ENCODE measurements at places on chromosomes 1 and 21. TPM values are rescaled to one million over a fixed set of nuclear protein-coding genes. Genes with fewer than 3 reads are reported as not detected.

ZMYND12 gene
- total RNA-seq, result not detected

- no peaks in the 10 kb centered on the region for H3K4me1 ChIP-seq
- H3K4me3 ChIP-seq, result no peak overlapping the region
- no peak for DNase-seq
- H3K27ac ChIP-seq, result no peak overlapping the region
Observed at GRCh38 chr1:181803421-181803820, 258.1 kb downstream of the ZNF648 start.

DNA sequence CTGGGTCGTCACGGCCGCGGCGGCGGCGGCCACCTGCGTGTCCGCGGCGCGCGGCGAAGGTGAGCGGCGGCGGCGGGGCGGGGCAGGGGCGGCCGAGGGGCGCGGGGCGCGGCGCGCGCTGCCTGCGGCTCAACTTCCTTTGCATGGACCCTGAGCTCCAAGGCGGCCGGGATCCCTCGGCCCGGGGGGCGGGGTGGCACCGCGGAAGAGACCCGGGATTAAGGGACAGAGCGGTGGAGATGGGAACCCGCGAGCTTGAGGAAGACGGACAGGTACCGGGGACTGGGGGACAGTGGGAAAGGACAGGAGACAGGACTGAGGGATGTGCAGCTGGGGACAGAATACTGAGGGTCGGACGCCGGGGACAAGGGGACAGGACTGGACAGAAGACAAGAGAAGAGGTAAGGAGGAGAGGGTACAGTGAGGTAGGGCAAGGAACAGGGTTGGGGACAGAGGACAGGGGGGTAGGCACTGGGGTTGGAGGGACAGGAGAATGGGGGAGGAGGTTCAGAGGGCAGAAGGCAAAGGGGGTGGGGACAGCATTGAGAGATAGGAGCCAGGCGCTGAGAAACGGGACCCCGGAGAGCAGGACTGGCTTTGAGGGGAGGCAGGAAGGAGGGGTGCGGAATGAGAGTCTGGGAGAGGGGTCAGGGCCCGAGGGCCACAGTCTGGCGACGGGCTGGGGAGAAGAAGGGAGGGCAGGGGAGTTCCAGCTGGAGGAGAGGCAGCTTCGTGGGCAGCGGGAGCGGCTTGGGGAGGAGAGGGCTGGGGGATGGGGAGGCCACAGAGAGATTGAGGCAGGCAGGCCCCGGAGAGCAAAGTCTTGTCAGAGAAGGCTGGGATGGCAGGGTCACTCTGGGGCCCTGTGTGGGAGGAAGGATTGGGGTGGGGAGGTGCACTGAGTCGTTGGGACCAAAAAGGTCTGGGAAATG is 648 bp downstream of the EPHA8 start:
- no peak for DNase-seq
- no peaks in the 10 kb centered on the region for H3K36me3 ChIP-seq
- H3K4me1 ChIP-seq, result no peaks in the 10 kb centered on the region
- H3K4me3 ChIP-seq, result no peak overlapping the region

SLC35F3 gene
- 0.34 TPM for total RNA-seq

AMIGO1 gene
- 3.8 TPM for total RNA-seq

DNA sequence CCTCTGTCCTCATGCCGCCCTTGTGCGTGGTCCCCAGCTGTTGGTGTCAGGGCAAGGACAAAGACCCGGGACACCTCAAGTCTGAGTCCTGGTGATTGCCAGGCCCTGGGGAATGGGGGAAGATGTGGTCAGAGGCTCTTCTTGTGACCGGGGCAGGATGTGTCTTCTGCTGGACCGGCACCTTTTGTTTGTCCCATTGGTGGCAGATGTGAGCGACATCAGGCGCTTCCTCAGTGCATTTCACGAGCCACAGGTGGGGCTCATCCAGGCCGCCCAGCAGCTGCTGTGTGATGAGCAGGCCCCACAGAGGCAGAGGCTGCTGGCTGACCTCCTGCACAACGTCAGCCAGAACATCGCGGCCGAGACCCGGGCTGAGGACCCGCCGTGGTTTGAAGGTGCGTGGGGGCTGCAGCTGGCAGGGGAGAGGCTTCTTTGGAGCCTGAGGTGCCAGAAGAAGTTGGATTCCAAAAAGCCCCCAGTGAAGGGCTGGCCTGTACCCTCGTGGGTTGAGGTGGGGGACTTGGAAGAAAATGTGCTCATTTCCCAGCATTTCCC is 8.4 kb downstream of the DFFB start:
- H3K4me1 ChIP-seq, result peaks cover 3% of the 10 kb centered on the region
- DNase-seq, result no peak
- H3K27me3 ChIP-seq, result no peaks in the 10 kb centered on the region
- peaks cover 28% of the 10 kb centered on the region for H3K36me3 ChIP-seq
- no peak overlapping the region for H3K4me3 ChIP-seq

- no peak for DNase-seq
- H3K27ac ChIP-seq, result no peak overlapping the region
- peaks cover 3% of the 10 kb centered on the region for H3K27me3 ChIP-seq
Observed at GRCh38 chr1:38733761-38734160, 125.8 kb downstream of the RRAGC start.

DNA sequence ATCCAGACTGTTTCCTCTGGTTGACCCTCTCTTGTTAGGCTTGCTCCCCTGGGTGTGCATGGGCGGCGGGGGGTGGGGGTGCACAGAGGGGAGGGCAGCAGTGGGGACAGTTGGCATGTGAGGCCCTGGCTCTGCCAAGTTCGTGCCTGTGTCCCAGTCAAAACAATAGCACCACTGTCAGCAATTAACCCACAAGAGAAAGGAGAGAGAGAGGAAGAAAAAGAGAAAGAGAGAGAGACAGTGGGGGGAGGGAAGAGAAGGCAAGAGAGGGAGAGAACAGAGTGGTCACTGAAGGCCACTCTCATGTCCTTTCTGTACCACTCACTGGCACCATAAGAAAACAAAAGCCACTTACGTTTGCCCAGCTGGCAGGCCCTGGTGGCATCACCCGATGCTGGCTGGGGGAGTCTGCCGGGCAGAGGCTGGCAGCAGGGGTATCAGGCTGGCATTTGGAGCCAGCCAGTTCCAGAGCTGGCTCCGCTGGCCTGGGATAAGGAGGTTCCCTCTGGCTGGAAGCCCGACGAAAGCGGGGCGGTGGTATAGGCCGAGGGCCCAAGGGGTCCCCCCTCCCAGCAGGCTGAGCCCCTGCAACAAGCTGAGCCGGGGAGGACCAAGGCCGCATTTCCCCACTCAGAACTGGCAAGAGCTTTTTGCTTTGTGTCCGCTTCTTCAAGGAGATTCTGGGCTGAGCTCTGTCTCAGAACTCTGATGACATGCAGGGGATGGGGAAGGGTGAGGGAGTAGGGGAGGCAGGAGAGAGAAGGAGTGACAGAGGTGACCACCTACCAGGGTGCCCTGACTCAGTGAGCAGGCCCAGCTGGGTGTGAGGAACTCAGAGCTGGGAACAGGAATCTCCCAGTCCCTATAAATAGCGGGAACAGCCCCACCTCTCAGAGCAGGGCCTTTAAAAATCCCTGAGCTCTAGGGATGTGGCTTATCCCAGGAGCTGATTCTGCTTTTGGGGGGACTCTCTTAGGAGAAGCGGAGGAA is 27.9 kb downstream of the PIK3C2B start:
- H3K27ac ChIP-seq, result no peak overlapping the region
- H3K36me3 ChIP-seq, result no peaks in the 10 kb centered on the region
- no peak for DNase-seq
- H3K27me3 ChIP-seq, result peaks cover 12% of the 10 kb centered on the region

RNF19B gene
- total RNA-seq, result 9.9 TPM

GRCh38 chr1:101142244-101142643 is 94.6 kb upstream of the S1PR1 start:
- H3K4me3 ChIP-seq, result no peak overlapping the region
- peaks cover 25% of the 10 kb centered on the region for H3K4me1 ChIP-seq
- no peak for DNase-seq
- H3K27ac ChIP-seq, result no peak overlapping the region
- H3K27me3 ChIP-seq, result no peaks in the 10 kb centered on the region
